ENCODE measurements at places on chromosomes 1 and 21.

DNA sequence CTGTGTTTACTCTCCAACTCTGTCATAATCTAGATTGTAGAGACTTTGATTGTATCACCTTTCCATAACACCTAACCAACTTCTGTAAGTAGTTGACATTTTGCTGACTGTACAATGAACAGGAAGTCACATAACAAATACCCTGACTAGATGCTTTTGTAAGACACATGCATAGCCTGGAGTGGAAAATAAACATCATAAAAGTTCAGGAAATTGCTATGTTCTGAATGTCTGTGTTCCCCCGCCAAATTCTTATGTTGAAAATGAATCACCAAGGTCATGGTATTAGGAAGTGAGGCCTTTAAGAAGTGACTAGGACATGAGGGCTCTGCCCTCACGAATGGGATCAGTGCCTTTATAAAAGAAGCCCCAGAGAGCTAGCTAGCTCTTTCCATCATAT, 40.4 kb upstream of the ZSWIM5 start:
- peak; percentile 50 for DNase-seq

GRCh38 chr1:166910396-166910994, 34.4 kb upstream of the TADA1 start:
- peak; percentile 71 for DNase-seq

DNA sequence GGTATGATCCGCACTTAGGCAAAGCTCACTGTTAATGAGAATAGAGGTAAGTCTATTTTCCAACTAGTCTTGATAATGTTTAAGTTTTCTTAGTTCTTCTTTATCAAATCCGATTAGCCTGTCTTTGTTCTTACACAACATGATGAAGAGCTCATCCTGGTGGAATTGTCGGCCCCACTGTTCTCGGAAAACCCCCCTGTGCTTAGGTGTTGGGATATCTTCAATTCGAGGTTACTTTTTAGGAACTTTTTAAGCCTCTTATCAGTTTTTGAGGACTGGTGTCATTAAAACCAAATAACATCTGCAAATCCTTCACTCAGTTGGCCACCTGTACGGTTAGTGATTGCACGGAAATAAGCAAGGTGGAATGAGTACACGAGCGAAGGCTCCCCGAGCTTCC, 60.7 kb upstream of the KIF26B start:
- DNase-seq, result no peak

- DNase-seq, result peak; percentile 47
These were observed 56.2 kb downstream of the FCRL5 start for GRCh38 chr1:157496121-157496526.

GRCh38 chr1:223102797-223103533, 40.1 kb downstream of the TLR5 start:
- DNase-seq, result no peak
